ENCODE measurements at places on chromosomes 12 and 14.

DNA sequence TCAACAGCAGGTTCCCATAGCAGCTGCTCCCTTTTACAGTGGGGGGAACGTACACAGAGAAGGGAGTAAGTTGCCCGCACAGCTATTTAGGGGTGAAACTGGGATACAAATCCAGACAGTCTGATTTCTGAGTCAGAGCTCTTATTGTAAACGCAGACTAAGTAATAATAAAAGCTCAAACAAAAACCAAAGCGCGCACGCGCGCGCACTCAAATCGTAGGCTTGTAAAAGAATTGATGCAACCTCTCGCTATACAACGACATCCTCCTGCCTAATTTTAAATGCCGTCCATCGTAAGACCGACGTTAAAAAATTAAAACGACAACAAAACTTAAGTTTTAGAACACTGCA is 747 bp upstream of the DACT1 start:
- DNase-seq: peak; percentile 70

GRCh38 chr14:85483037-85483436 is 46.9 kb upstream of the FLRT2 start:
- no peak for DNase-seq

DNA sequence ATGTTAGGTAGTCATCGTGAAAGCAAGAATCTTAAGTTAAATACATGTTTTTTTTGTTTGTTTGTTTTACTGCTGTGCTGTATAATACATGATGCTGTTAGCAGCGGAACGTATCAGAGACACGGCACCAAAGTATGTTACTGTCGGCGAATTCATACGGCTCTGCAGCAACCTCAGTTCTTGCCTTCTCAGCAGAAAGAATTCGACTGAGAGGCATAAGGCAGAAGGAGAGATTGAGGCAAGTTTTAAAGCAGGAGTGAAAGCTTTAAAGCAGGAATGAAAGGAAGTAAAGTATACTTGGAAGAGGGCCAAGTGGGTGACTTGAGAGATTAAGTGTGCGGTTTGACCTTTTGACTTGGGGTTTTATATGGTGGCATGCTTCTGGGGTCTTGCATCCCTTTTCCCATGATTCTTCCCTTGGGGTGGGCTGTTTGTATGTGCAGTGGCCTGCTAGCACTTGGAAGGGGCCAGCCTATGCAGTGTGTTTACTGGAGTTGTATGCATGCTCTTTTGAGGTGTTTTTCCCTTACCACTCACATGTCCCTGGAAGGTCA is 23.7 kb downstream of the LEMD3 start:
- no peak for DNase-seq

DNA sequence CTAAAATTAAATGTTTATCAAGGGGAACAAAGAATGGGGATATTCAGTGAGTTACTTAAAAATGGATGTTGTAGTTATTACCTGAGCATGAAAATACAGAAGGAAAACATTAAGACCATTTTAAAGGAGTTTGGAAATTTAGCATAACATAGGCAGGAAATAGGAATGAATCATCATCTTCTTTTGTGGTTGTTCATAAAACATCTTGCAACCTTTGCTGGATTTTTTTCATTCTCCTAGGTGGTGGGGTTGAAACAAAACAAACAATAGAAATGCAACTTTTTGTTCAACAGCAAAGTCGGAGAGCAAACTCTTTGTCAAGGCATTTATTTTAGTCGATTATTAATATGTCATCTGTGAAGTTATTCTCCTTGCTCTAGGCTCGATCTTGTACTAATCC is 275.1 kb downstream of the IPO8 start:
- DNase-seq: peak; percentile 27

DNA sequence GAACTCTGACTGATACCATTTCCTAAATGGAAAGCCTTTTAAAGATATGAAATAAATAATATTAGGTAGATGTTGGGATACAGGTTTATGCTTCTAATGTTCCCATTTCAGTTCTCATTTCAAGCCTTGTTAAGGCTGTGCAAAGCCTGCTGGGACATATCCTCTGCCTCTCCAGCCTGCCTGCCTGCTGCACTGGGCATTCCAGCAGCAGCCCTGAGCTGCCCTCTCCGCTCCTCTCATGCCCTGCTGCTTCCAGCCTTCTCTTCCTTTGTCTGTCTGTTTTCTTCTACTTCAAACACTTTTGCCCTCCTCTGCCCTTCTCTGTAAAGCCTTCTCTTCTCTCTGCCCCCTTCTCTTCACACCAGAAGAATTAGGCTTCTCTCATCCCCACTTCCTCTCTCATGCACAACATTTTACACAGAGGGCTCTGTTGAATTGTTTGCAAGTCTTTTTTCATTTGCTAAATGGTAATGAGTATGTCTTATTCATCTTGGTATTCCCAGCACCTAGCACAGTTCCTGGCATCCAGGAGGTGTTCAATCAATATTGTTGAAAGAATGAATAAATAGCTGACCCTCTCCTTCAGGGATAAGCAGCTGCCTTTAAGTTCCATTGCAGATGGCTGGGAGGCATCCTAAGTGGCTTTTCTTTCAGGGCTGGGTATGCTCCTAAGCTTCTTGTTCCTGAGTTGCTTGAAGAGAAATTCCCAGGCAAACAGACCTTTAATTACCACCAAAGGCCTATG is 292.3 kb downstream of the TMEM117 start:
- no peak for DNase-seq

GRCh38 chr14:33657476-33657875 is 293.4 kb downstream of the EGLN3 start:
- peak; percentile 52 for DNase-seq

GRCh38 chr14:95087619-95088018 is 69.7 kb downstream of the DICER1 start:
- DNase-seq: no peak

DNA sequence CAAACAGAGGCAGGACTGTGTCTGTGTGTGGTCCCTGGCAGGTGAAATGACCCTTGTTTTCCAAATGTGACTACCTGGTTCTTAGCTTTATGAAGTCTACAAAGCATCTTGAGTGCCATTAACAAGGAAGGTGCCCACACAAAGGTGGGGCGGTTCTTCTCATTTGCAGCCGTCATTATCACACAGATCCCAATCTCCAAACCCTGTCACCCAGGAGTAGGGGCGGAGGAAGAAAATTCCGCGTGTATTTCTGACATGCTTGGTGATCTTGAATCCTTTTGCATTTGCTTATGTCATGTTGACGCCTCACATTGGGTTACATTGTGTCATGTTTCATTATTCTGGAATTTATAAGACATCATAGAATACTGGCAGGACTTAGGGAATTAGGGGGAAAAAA is 277.3 kb downstream of the VRK1 start:
- no peak for DNase-seq

DNA sequence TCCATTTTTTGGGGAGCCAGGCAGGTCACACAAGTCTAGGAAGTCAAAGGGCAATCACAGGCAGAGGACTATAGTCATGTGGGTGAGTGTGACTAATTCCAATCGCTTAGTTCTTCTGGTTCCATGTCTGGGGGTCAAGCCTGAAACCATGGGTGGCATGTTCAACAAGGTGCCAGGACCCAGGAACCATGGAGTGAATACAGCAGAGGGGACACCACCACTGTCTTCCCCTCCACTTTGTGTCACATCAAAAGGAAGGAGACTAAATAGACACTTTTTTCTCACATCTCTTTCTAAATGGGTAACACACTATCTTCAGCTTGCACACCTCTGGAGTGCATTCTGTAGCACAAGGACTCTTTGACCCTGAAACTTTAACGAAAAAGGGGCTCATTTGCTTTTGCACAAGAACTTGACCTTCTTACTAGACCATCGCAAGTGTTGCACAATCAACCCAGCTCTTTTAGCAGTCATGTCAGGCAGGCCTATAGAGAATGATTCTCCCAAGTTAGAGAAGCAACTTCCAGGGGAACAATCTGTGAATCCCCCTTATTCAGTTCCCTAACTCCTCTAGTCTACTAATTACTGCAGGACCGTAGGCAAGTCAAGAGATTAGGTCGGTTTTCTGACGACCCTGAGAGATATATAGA is 398.7 kb downstream of the NELL2 start:
- DNase-seq: no peak

GRCh38 chr12:14575585-14575984 is 7.9 kb upstream of the PLBD1 start:
- DNase-seq: no peak

DNA sequence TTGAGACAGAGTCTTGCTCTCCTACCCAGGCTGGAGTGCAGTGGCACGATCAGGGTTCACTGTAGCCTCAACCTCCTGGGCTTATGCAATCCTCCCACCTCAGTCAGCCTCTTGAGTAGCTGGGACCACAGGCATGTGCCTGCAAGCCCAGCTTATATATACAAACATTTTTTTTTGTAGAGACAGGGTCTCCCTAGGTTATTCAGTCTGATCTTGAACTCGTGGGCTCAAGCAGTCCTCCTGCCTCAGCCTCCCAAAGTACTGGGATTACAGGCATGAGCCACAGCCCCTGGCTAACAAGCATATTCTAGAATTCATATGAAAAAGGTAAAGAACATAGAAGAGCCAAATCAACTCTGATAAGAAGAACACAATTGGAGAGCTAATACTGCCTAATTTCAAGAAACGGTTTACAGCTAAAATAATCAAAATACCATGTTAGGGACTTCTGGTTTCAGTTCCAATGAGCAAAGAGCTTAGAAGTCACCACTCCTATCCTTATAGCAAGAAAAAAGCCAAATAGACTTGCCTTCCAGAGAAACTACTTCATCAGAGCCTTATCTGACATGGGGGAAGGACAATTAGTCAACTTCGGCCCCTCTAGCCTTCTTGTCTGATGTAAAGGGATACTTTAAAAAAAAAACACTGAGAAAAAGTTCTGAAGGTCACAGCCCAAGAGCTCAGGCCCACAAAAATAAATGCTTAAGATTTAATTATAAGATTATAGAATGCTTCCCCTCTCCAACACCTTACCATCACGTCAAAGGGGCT is 37.6 kb downstream of the TMEM116 start:
- no peak for DNase-seq
